Pancreas (tissue), 10 donors: ENCODE measurements at places on chromosomes 6 and 20. TPM values are rescaled to one million over a fixed set of nuclear protein-coding genes. Genes with fewer than 3 reads are reported as not detected.

GRCh38 chr20:47315339-47316056 is 41.0 kb downstream of the ZMYND8 start:
- no peak for DNase-seq

The PET117 gene
- 5.5 TPM for total RNA-seq

GRCh38 chr6:127341471-127342202 is 1.8 kb downstream of the ECHDC1 start:
- DNase-seq, result no peak

The SLC12A5 gene
- total RNA-seq, result 2.2 TPM

The COL10A1 gene
- total RNA-seq, result 3.4 TPM

- no peak for DNase-seq
Measured at GRCh38 chr20:58840816-58841538, 9.7 kb downstream of the GNAS-AS1 start.
